ENCODE measurements at places on chromosomes 2 and 18.

- DNase-seq, result no peak
Measured at GRCh38 chr2:63881205-63881604, 39.5 kb downstream of the UGP2 start.

- peak; percentile 69 for DNase-seq
Measured at GRCh38 chr2:27303093-27304025, 4.9 kb downstream of the UCN start.

GRCh38 chr2:132424526-132425121 lies 8.0 kb downstream of the GPR39 start:
- DNase-seq, result no peak

- no peak for DNase-seq
Measured at GRCh38 chr18:35491700-35492077, 6.1 kb downstream of the INO80C start.

DNA sequence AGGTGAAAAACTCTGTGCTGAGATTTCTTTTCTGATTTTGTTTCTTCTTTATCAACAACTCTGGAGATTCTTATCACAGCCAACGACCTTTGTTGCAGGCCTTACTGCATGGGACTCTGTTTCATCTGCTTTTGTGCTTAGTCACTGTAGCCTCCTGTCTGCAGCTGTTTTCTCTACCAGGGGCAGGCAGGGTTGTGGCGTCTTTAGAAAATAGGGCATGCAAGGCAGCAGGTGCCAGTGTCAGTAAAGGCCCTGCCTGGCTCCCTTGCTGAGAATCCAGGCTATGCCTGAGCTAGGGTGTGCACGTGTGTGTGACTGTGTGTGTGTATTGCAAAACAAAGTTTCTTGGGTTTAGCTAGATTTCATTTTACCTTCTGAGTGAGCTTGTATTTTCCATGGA lies 14.6 kb upstream of the SLC9A2 start:
- no peak for DNase-seq

GRCh38 chr2:118635891-118636290 lies 211.6 kb downstream of the EN1 start:
- no peak for DNase-seq

GRCh38 chr2:58051445-58051844 lies 4.8 kb downstream of the VRK2 start:
- DNase-seq, result no peak

DNA sequence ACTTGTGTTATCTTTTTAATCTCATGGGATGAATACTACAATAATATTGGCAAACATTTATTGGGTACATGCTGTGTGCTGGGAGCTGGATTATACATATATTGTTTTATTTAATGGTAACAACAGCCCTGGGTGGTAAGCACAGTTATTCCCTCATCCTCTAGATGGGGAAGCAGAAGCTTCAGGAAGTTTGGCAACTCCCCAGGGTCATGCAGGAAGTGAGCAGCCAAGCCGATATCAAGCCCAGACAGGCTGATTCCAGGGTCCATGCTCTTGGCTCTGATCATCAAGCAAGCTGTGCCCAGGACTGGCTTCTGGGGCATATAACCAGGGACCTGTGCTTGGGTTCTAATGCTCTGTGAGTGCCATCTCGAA lies 155.8 kb downstream of the ZNF516 start:
- no peak for DNase-seq

- peak; percentile 65 for DNase-seq
Measured at GRCh38 chr2:97662895-97663625, 784 bp downstream of the ACTR1B start.

DNA sequence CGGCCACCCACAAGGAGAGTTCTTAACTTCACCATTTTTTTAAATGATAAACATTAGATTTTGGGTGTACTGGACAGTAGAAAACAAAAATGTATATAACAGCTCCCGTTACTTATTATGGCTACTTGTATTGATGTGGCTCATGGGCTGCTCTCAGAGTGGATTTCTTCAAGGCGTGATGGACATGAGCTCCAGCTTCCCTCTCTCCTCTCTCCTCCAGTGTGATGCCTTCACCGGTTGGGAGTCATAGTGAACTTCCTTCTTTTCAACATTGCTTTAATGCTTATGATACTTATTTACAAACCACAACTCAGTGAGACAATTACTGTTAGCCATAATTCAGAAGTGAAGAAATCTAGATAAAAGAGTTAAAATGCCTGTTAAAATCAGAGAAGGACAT lies 515.2 kb downstream of the RNF144A start:
- no peak for DNase-seq

GRCh38 chr2:110101280-110101844 lies 14.3 kb downstream of the MALL start:
- DNase-seq, result no peak

DNA sequence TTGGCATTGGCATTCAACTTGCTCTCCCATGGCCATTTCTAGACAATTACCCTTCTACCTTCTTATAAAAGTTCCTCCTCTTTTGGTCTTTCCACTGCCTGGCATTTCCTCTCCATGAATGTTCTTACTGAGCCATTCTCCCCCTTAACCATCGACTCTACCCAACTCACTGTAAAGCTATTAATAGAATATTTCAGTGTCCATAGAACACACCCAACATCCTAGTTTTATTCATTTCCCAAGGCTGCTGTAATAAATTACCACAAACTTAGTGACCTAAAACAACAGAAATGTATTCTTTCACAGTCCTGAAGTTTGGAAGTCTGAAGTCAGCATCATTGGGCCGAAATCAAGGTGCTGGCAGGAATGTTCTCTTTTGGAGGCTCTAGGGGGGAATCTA lies 170.0 kb upstream of the ATP5MC3 start:
- DNase-seq, result no peak

Data from WERI-Rb-1 (cell line).